Mesendoderm (in vitro differentiated cells): ENCODE measurements at places on chromosomes 3 and 15.
A peak's percentile ranks its signal among the peaks of the same experiment; 100 is the strongest.

DNA sequence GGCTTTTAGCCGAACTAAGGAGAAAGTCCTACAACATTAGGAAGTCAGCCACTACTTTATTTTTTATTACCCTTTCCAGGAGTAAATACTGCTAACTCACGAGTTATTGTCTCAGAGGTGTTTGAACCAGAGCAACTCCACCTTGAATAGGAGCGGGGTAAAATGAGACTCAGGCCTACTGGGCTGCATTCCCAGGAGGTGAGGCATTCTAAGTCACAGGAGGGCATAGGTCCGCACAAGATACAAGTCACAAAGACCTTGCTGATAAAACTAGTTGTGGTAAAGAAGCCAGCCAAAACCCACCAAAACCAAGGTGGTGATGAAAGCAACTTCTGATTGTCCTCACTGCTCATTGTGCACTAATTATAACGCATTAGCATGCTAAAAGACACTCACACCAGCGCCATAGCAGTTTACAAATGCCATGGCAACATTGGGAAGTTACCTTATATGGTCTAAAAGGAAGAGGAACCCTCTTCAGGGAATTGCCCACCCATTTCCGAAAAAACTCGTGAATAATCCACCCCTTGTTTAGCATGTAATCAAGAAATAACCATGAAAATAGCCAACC is 555.9 kb downstream of the IGSF11 start:
- DNase-seq, result peak; percentile 64
- H3K36me3 ChIP-seq, result no peaks in the 10 kb centered on the region
- no peak overlapping the region for H3K27ac ChIP-seq
- no peaks in the 10 kb centered on the region for H3K4me1 ChIP-seq
- H3K27me3 ChIP-seq, result no peaks in the 10 kb centered on the region

GRCh38 chr15:74817370-74817737 is 4.7 kb downstream of the LMAN1L start:
- no peaks in the 10 kb centered on the region for H3K27me3 ChIP-seq
- H3K27ac ChIP-seq, result no peak overlapping the region
- no peaks in the 10 kb centered on the region for H3K36me3 ChIP-seq
- DNase-seq, result peak; percentile 81

DNA sequence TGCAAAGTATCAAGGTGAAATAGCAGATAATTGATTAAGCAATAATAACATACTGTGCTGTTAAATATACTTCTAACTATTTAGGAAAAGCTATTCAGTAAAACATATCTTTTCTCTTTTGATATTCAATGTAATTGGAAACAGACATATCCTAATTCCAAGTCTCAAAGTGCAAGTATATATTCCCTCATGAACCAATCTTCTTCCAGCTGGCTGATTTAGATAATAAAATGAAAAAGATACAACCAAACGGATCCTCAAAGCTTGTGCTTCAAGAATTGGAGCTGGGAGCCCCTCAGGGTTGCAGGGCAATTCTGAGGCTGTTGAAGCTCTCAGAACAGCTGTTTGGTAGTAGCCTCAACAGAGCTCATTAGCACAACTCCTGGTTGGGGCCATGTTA is 236.6 kb downstream of the ZIC1 start:
- no peaks in the 10 kb centered on the region for H3K27me3 ChIP-seq
- no peaks in the 10 kb centered on the region for H3K4me1 ChIP-seq
- no peak overlapping the region for H3K4me3 ChIP-seq
- H3K36me3 ChIP-seq, result no peaks in the 10 kb centered on the region
- H3K27ac ChIP-seq, result no peak overlapping the region

- no peaks in the 10 kb centered on the region for H3K36me3 ChIP-seq
- DNase-seq, result no peak
- H3K27me3 ChIP-seq, result no peaks in the 10 kb centered on the region
- no peak overlapping the region for H3K4me3 ChIP-seq
These were observed 99.8 kb downstream of the KCNH8 start for GRCh38 chr3:19248143-19248542.

GRCh38 chr3:175077216-175077615 is 218.1 kb downstream of the NAALADL2 start:
- no peak for DNase-seq
- H3K4me1 ChIP-seq, result no peaks in the 10 kb centered on the region
- no peak overlapping the region for H3K4me3 ChIP-seq
- H3K27me3 ChIP-seq, result no peaks in the 10 kb centered on the region

- H3K4me3 ChIP-seq, result no peak overlapping the region
- no peaks in the 10 kb centered on the region for H3K4me1 ChIP-seq
- peaks cover 3% of the 10 kb centered on the region for H3K36me3 ChIP-seq
- H3K27ac ChIP-seq, result no peak overlapping the region
These were observed 11.2 kb downstream of the NCBP2 start for GRCh38 chr3:196931157-196931556.

DNA sequence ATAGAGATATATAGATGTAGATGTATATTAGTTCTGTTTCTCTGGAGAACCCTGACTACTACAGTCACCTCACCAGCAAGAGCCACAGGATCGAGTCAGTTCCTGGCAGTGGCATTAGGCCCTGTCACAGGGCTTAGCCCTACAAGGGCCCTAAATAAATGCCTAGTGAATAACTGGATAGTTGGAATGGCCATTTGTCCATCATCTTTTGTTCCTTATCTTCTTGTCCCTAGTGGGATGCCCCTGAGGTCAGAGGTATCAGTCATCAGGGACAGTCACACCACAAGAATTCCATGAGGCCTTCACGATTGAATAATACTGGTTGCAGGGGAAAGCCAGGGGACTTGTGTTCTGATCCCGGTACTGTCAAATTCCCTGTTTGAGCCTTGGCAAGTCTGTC is 204.9 kb upstream of the PPP2R3A start:
- no peaks in the 10 kb centered on the region for H3K4me1 ChIP-seq
- DNase-seq, result no peak
- no peaks in the 10 kb centered on the region for H3K27me3 ChIP-seq
- H3K36me3 ChIP-seq, result no peaks in the 10 kb centered on the region
- H3K27ac ChIP-seq, result no peak overlapping the region

- no peak overlapping the region for H3K27ac ChIP-seq
- H3K4me1 ChIP-seq, result no peaks in the 10 kb centered on the region
- H3K4me3 ChIP-seq, result no peak overlapping the region
- DNase-seq, result no peak
- H3K27me3 ChIP-seq, result no peaks in the 10 kb centered on the region
- H3K36me3 ChIP-seq, result no peaks in the 10 kb centered on the region
These were observed 115.7 kb downstream of the SERPINI1 start for GRCh38 chr3:167851171-167851570.
